Hematopoietic multipotent progenitor cell treated with erythropoietin and hydrocortisone succinate and interleukin-3 and kit ligand, for 17 days (in vitro differentiated cells): ENCODE measurements at places on chromosomes 4 and X.

DNA sequence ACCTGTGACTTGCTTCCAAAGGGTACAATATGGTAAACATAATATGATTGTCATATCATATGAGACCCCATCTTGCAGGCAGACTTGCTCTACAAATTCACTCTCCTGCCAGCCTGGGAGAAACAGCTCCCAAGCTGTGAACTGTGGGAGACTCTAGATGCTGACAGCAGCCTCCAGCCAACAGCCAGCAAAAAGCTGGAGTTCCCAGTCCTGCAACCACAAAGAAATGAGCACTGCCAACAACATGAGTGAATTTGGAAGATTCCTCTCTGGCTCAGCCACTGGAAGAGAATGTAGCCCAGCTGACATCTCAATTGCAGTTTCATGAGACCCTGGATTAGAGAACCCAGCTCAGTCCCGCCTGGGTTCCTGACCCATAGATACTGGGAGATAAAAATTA lies 145.4 kb downstream of the QDPR start:
- no peak for DNase-seq

- no peak for DNase-seq
These were observed 228.8 kb upstream of the PGRMC2 start for GRCh38 chr4:128516301-128516969.

- no peak for DNase-seq
These were observed 142.0 kb downstream of the RTL3 start for GRCh38 chrX:78517124-78517523.

- DNase-seq, result no peak
These were observed 57.7 kb downstream of the IL13RA2 start for GRCh38 chrX:114959729-114960128.

GRCh38 chr4:924107-925096 lies 7.7 kb downstream of the GAK start:
- DNase-seq, result no peak
